ENCODE measurements at places on chromosomes 16 and 17.

- DNase-seq, result no peak
Measured at GRCh38 chr17:17552351-17553216, 38.9 kb downstream of the PEMT start.

DNA sequence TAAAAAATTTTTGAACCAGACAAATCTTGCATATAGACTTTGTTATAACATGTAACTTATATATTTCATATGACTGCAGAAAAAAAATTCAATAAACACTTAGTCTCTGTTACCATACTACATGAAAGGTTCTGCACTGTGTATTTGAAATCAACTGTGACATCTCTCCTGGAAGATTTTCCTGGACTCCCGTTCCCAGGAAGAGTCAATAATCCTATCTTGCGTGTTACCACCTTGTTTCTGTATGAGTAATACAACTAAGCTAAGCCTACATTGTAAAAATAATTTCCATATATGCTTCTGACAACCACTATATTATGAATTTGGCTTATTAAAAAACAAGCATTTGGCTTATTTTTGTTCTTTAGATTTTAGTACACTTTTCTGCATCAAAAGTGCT is 665.6 kb upstream of the SOX9 start:
- DNase-seq, result no peak

GRCh38 chr17:49459401-49459984 is 35.6 kb upstream of the NGFR start:
- no peak for DNase-seq

GRCh38 chr16:82788919-82789318 is 162.2 kb downstream of the CDH13 start:
- DNase-seq, result no peak

DNA sequence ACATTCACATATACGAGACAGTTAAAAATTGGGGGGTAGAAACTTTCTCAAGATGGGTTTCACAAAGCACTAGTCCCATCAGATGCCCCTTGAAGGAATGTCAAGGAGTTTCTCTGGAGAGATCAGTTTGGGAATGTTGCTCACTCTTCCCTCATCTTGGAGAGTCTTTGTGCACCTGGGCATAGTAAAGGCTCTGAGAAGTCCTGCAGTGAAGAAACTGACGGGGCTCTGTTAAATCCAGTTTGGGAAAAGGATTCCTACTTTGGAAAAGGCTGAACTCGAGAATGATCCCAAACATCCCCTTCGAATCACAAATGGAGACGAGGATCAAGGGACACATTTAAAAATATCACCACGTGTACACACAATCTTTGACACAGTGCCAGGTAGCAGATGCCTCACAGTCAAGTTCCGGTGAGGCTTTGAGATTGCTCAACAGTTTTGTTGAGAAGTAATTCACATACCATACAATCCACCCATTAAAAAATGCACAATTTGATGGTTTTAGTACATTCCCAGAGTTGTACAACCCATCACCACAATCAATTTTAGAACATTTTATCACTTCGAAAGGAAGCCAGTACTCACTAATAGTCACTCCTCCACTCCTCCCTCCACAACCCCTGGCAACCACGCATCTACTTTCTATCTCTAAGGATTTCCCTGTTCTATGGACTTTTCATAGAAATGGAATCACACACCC is 203.4 kb upstream of the FOXF1 start:
- DNase-seq, result no peak

DNA sequence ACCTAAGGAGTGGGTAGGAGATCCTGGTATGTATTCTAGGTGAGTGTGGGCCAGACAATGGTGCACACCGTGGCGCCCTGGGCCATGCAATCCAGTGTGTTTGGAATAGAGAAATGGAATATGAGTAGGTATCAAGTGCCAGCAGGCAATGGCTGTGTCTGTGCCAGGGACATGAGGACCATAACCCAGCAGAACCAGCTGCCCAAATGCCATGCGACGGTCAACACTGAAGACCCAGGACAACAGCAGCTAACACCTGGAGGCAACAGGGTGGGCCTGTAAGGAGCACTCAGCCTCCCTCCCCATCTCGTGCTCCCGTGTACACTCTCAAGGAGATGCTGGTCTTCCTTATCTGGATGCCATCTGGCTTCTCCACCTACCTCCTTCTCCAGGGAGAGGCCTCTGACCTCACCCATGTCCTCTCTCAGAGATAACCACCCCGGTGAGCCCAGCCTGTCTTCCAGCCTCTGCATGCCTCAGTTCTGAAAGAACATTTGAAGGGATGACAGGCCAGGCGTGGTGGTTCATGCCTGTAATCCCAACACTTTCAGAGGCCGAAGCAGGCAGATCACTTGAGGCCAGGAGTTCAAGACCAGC is 750 bp upstream of the GSDMB start:
- DNase-seq, result no peak

GRCh38 chr17:54781389-54781788 is 119.3 kb upstream of the TOM1L1 start:
- DNase-seq, result no peak

GRCh38 chr16:55871411-55872038 is 3.6 kb downstream of the CES5A start:
- no peak for DNase-seq

DNA sequence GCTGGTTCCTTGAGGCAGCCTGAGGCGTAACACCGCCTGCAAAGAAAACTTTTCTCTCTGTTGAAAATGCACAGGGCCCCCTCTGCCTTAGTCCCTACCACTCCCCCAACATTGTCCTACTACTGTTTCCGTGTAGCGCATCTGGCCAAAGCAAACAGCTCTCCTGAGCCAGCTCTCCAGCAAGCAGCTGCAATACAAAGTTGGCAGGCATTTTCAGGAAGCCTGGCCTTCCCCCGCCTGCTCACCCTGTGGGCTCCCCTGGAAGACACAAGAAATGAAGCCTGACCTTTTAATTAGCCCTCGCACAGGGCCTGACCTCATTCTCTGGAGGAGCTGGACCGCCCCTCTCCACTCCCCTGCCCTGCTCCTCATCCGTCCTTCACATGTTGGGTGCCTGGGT is 66.7 kb downstream of the SOX9 start:
- no peak for DNase-seq

- DNase-seq, result no peak
Measured at GRCh38 chr17:40025991-40026815, 11.0 kb downstream of the CSF3 start.

All from kidney epithelial cell (primary cell).